ENCODE measurements at places on chromosomes 13 and 19.

DNA sequence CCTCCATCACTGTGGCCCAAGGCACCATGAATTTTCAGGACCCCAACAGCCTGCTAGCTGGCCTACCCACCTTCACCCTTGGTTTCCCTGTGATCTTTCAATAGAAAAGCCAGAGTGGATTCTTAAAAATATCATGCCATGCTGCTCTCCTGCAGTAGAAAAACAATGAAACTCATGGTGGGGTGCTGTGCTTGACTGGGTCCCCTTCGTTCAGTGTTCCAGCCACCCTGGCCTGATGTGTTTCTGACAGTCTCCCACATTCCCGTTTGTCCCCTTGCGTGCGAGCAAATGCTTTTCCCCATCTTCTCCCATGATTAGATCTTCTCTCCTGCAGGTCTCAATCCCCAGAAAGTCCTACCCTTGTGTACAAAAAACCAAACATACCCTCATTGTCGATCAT lies 43.2 kb downstream of the ABCC4 start:
- DNase-seq, result no peak

GRCh38 chr13:36769545-36769944 lies 49.5 kb upstream of the RFXAP start:
- DNase-seq, result no peak

DNA sequence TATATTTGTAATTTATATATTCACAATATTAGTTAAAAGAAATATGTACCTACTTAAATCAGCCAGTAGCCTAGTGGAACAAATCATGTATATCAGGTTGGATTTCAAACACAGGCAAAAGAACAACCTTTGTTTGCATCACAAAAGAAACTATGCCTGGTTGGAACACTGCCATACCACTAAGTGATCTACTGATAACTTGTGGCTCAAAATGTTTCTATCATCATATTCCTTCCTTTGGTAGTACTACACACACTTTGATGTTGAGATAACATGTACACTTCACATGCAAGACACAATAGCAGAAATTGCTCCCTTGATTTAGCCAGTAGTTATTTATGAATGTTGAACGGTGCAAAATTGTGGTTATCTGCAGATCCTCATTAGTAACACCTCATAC lies 146.0 kb upstream of the GPC6 start:
- no peak for DNase-seq

DNA sequence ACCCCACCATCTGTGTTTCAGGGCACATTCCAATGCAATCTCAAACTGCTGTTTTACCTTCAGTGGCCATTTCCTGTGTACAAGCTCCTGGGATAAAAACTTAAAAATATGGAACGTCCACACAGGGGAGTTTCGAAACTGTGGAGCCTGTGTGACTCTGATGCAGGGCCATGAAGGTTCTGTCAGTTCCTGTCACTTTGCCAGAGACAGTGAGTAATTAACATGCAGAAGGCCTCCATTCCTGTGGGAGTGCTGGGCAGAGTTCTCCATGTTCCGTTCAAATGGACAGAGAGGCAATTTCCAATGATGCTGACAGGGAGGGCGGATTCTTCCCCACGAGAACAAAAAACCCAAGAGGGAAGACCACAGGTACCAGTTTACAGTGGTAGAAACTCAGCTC lies 24.4 kb downstream of the WDR88 start:
- DNase-seq, result no peak

GRCh38 chr13:46874006-46874405 lies 22.8 kb downstream of the HTR2A start:
- no peak for DNase-seq

GRCh38 chr19:8690753-8691539 lies 7.6 kb downstream of the ACTL9 start:
- DNase-seq, result no peak

DNA sequence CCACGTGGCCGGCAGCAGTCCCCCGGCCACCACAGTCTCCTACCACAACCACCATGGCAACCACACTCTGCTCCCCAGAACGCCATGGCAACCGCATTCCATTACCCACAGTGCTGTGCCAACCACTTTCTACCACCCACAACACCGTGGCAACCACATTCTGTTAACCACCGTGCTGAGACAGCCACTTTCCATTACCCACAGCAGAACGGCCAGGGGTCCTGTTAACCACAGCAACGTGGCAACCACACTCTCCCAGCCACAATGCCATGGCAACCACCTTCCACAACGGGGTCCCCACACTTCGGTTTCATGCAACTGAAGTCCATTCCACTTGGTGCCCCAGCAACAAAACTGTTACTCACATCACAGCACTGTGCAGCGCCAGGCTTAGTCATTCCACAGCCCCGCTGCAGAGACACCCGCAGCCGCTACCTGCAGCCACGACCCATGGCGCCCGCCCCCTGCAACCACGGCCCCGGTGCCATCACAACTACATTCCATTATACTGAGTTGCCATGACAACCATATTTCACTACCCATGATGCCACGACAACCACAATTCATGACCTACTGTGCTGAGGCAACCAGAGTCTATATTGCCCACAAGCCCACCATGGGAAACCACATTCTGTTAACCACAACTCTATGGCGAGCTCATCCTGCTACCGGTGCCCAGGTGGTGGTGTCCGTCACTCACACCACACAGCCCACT lies 10.0 kb downstream of the DPF1 start:
- DNase-seq, result peak; percentile 75

GRCh38 chr13:79281339-79281747 lies 124.7 kb downstream of the RBM26 start:
- DNase-seq, result no peak

DNA sequence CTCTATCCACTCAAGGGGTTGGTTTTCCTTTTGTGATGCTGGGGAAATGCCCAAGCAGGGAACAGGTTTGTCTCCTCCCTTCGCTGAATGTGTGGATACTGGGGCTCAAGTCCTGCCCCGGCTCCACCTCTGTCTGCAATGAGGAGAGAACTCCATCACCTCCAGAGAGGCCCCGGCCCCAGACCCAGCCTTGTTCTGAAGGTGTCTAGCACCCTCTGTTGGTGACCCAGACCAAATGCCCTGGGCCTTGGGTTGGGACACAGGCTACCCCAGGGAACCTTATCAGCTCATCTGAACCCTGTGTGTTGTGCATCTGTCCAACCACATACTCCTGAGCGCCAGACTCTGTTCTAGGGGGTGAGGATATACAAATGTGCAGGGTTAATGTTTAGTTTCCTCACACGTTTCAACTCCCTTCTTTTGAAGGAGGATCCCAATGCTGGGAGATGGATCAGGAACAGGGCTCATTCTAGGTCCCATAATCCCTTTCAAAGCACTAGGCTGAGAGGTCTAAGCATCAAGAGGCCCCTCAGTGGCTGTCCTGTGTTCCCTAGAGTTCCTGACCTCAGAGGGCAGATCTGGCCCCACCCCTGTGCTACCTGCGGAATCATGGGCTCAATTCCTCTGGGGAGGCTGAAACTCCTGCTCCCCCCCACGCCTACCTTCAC lies 112.5 kb upstream of the SLC7A1 start:
- no peak for DNase-seq

DNA sequence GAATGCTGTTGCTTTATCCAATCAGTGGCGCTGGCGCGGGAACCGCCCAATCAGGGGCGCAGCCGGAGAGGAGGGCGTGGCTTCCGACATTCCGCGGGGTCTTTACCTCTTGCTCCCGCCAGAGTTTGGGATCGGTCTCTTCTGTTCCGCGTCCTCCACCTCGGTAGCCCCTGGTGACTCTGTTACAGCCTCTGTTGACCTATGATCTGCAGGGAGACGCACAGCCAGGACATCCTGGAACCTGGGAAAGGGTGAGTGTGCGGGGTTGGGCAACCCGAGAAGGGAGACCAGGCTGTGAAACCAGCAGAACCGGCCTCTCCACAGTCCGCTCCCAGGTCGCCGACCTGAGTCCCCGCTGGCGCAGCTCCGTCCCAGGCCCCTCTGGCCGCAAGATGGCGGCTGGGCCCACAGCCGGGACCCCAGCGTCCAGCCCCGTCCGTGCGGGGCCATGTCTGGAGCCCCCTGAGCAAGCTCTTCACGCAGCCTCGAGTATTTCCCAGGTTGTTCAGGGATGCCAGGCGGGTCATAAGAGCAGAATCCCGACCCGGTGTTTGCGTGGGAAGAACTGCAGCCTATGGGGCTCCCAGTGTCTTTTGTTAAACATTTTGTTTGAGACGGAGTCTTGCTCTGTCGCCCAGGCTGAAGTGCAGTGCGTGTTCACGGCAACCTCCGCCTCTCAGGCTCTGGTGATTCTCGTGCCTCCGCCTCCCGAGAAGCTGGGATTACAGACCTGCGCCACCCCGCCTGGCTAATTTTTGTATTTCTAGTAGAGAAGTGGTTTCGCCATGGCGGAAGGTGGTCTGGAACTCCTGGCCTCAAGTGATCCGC lies 4.4 kb upstream of the ZNF681 start:
- DNase-seq, result peak; percentile 30

DNA sequence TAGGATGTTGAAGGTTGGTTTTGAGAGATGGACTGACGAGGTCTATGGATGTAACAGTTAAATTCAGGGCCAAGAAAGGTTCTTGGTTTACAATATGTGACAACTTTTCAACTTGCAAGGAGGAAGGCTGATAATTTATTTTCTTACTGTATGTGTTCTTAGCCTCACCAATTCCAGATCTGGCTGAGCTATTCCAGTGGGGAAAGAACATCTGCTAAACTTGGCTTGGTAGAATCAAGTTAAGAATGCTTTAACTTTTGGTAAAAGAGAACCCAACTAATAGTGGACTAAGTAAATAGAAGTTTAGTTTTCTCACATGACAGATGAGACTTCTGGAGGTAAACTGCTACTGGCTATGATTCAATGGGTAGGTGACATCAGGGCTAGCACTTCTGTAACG lies 222.9 kb downstream of the KLF5 start:
- DNase-seq, result no peak

DNA sequence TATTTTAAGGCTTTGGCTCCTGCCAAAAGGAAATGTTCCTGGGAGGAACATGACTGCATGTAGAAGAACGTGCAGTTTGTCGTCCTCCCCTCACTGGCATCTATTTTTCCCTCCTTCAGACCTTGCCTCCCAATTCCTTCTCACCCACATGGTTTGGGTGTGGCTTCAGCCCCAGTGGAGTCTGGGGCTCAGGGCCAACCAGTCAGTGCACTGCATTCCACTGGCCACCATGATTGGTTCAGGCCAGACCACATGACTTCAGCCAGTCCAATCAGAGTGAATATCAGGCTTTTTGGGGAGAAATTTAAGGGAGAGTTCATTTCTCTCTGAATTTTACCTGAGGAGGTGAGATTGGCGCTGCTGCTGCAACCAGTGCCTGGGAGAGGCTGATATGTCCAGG lies 171.6 kb downstream of the ZIC5 start:
- DNase-seq, result no peak

- no peak for DNase-seq
These were observed 78.5 kb upstream of the NBEA start for GRCh38 chr13:34863360-34864135.

GRCh38 chr19:2148482-2149135 lies 2.8 kb downstream of the AP3D1 start:
- no peak for DNase-seq

- no peak for DNase-seq
These were observed 293.2 kb downstream of the ENOX1 start for GRCh38 chr13:43493496-43494000.

DNA sequence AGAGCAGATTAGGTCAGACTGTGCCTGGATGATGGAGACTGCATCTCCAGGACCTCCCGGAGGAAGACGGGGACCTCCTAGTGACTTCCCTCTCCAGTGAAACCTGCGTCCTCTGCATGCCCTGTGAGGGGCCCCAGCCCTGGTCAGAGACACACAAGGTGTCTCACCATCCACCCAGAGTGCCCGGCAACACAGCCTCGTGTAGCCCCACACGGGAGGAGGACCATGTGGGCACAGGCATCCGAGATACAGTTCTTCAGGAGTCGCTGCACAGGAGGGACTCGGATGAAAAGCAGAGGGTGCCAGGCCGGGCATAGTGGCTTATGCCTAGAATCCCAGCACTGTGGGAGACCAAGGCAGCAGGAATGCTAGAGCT lies 64.8 kb downstream of the PEPD start:
- no peak for DNase-seq

DNA sequence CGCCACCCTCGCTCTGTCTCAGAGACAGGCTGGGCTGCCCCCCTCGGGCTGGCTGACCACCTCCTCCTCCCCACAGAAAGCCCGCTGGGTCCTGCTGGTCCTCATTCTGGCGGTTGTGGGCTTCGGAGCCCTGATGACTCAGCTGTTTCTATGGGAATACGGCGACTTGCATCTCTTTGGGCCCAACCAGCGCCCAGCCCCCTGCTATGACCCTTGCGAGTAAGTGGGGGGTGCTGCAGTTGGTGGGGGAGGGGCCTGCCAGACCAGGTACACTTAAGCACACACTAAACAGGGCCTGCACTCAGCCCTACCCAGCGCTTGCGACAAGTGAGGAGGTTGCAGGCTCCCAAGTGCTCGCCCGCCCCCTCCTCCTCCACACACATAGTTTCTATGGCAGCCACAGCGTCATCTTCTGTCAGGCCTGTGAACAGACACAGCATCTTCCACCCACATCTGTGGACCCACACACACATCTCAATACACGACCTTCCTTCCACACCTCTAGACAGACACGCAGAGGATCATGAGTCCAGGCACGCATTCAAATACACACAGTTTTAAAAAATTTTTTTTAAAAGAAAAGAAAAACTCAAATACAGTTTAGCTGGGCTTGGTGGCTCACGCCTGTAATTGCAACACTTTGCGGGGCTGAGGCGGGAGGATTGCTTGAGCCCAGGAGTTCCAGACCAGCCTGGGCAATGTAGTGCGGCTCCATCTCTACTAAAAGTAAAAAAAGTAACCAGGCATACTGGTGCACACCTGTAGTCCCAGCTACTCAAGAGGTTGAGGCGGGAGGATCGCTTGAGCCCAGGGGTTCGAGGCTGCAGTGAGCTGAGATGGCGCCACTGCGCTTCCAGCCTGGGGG lies 18.4 kb downstream of the PLD3 start:
- no peak for DNase-seq

DNA sequence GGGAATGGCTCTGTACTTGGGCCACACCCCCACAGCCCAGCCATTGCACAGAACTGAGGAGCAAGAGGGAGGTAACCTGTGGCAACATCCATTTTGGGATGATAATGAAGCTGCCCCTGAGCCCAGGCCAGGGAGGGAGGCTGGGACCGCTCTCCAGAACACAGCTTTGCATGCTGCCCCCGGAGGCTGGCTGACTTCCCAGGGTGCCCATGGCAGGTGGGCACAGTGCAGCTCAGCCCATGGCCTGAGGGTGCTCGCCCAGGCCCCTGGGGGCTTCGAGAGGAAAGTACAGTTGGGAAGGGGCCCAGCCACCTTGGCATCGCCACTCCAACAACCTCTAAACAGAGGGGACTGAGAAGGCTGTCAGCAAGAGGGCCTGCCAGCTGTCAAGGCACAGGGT lies 5.7 kb downstream of the COPE start:
- no peak for DNase-seq

Measured in nucleus accumbens (tissue), 56 donors.